NCI-H446 (cell line): ENCODE measurements at places on chromosomes 16 and 17.

DNA sequence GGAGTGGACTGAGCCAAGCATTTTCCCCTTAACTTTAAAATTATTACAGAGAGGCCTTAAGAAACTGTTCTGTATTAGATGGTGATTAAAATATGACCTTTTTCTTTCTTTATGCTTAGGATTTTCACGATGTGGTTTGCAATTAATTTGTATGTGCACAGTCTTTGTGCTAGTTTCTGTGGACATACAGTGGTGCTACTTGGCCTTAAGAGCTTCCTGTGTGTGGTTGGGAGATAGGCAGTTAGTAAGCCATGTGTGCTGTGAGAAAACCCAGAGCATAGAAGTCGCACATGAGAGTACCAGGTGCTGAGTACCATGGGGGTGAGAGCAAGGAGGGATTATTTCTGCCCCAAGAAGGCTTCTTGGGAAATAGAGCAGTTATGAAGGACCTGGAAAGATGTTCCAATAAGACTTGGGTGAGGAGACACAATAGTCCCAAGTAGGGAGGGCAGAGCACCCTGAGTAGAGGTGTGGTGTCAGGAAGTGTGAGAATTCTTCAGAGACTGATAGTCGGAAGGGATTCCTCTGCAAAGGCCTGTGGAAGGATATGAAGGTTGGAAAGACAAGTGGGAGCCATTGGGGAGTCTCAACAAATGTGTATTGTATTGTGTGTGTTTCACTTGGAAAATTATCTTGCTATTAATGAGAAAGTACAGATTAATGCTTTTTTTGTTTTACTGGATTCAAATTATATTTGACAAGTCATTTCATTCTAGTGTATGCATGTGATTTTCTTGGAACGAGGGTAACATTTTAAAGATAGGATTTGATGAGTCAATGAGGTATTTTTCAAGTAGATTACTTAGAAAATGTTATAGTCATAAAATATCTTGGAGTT is 239.9 kb downstream of the PRKCA start:
- no peak for DNase-seq

- DNase-seq = no peak
Observed at GRCh38 chr16:11429823-11430222, 84.6 kb downstream of the RMI2 start.

DNA sequence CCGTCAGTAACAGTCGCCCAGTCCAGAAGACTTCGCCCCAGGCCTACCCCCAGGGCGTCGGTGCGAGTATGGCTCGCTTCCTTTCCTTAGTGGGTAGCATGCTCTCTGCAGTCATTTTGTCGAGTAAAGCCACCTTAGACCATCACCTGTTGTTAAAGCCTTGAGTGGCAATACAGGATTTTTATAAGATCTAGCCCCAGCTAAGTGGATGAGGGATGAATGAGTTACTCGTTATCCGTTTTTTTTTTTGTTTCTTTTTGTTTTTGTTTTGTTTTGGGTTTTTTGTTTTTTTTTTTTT is 322 bp upstream of the KLHL11 start:
- DNase-seq = no peak

GRCh38 chr17:6455321-6455705 is 11.1 kb downstream of the PIMREG start:
- no peak for DNase-seq

- no peak for DNase-seq
Observed at GRCh38 chr17:52660692-52661091, 502.2 kb upstream of the CA10 start.

- no peak for DNase-seq
Observed at GRCh38 chr17:7842380-7843256, 8.6 kb downstream of the KDM6B start.
